Stimulated activated CD8-positive, alpha-beta memory T cell treated with anti-CD3 and anti-CD28 coated beads, Interleukin-7, amount 100 ng/mL, for 4 hours (primary cell): ENCODE measurements at places on chromosomes 7 and 10.

DNA sequence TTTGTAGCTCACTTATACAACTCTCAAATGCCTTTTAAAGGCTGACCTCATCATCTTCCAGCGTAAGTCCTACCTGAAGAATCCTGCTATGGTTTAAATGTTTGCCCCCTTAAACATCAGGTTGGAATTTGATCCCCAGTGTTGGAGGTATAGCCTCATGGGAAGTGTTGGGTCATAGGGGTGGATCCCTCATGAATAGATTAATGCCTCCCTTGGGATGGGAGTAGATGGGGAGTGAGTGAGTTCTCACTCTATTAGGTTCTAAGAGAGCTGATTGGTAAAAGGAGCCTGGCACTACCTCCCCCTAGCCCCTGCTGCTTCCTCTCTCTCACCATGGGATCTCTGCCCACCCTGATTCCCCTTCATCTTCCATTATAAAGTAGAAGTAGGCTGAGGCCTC is 285.6 kb downstream of the FZD1 start:
- no peak for DNase-seq

DNA sequence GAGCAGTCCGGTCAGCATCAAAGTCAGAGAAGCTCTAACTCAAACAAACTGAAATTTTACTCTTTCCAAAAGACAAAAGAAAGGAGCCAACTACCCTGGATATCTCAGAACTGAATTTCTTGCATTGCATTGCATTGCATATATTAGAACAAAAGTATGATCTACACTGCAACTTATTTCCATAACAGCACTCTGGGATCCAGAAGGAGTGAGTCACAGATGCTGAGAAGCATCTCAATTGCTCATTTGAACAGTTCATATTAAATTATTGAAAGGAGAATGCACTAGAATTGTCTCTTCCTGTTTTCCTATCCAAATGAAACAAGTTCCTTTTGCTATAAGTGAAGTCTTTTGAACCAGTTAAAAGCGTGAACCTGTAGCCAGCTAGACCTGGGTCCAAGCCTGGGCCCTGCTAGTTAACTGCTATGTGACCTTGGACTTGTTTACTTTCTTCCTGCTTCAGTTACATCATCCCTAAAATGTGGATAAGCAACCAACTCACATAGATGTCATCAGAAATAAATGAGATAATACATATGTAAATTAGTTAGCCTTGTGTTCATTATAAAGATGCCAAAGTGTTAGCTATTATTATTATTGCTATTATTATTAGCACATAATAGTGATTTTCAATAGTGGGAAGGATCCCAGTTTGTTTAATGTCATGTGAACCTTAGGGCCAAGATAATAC is 184.1 kb downstream of the CREB5 start:
- no peak for DNase-seq

DNA sequence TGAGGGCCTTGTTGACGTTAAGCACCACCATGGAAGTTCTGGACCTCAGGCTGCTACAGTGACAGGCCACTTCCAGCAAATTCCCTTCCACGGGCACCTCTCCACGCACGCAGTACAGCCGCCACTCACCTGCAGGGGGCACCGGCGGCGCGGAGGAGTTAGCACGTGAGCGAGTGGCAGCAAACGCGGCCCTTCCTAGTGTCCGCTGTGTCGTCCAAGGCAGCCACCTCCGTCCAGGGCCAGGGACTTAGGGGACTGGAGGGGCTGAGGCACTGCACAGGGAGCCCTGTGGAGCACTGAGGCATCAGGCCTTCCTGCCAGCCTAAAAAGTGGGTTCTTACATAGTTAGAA is 164.4 kb downstream of the SVIL start:
- DNase-seq = no peak

GRCh38 chr7:787332-788240 is 44.7 kb upstream of the SUN1 start:
- no peak for DNase-seq

DNA sequence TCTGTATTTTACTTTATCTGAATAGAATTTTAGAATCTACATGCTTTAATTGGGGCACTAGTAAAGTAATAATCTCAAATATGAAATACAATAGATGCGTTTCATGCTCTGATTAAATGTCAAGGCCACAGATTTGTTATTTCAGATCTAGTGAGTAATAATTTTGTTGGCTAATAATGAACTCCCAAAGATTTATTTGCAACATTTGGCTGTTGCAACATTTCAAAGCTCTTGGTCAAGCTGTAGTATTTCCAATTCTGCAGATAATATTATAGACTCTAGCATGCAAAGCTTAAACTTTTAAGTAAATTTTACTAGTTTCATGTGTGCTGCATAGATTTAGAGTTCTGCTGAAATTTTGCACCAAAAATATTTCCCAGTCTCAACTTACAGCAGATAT is 16.7 kb downstream of the LRRN3 start:
- DNase-seq = no peak

GRCh38 chr10:129023082-129023481 is 444.0 kb upstream of the MGMT start:
- no peak for DNase-seq

- no peak for DNase-seq
Measured at GRCh38 chr10:96153070-96153469, 23.0 kb downstream of the ZNF518A start.

- no peak for DNase-seq
Measured at GRCh38 chr7:67021260-67021659, 24.6 kb downstream of the TYW1 start.

DNA sequence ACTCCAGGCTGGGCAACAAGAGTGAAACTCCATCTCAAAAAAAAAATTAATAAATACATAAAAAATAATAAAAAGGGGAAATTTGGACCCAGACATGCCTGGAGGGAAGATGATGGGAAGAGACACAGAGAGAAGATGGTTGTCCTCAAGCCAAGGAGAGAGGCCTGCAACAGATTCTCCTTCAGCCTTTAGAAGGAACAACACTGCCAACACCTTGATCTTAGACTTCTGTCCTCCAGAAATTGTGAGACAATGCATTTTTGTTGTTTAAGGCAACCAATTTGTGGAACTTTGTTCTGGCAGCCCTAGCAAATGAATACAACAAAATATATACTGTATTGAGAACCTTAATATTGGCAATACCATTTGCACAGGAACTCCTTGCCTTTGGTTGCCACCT is 180.3 kb upstream of the TNS3 start:
- DNase-seq = no peak

GRCh38 chr7:100363098-100363497 is 5.2 kb downstream of the PILRB start:
- no peak for DNase-seq

- DNase-seq = no peak
Measured at GRCh38 chr10:33927347-33927746, 592.9 kb upstream of the NRP1 start.

DNA sequence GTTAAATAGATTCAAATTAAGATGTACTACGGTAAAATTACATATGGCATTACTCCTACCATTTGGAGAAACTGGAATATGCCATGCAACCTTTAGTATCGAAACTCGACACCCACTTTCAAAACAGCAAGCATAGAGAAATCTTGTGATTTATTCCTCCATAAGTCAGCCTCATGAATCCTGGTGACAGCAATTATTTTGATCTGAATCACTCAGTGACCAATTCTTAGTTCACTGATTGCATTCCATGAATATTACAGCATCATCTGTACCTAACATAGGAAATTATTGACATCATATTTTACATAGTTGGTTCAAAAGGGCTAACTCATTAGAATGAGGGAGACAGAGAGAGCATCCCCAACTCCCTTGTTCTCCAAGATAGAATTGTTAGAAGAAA is 89.6 kb downstream of the CACNB2 start:
- no peak for DNase-seq

GRCh38 chr10:80709866-80710265 is 172.2 kb downstream of the SH2D4B start:
- no peak for DNase-seq

DNA sequence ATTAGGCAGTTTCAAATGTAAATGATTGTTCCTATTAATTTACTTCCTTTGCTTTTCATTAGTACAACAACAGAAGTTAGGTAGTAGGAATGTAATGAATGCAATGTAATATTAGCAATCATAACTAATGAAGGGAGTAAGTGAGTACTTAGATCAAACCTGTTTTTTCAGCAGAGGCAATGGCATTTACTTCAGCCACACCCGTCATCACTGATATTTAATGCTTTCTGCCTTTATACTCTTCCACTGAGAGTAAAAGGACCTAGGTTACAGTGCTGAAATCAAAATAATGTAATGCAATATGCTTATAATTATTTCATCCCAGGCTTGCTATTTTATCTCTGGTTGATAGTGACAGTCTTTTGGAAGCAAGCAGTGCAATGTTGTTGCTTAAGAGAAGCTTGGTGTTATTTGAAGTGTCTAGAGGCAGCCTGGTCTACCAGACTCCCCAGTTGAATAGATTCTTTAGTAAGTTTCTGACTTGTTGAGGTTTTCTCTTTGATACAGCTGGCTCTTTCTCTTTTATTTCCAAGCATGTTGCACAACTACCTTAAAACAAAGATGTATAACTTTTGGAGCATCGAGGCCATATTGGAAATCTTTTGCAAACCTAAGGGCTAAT is 149.4 kb downstream of the RNLS start:
- no peak for DNase-seq

DNA sequence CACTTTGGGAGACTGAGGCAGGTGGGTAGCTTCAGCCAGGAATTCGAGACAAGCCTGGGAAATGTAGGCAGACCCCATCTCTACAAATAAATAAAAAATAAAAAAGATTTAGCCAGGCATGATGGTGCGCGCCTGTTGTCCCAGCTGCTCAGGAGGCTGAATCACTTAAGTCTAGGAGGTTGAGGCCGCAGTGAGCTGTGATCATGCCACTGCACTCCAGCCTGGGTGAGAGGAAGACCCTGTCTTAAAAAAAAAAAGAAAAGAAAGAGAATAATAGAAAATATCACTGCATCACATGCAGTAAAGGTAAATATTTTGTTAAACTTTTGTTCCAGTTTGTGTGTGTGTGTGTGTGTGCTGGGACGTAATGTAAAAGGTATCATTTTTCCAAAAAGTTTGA is 3.0 kb downstream of the STRIP2 start:
- no peak for DNase-seq

- DNase-seq = no peak
Measured at GRCh38 chr7:30896783-30897637, 14.6 kb upstream of the AQP1 start.

GRCh38 chr7:64558323-64558705 is 4.6 kb downstream of the ZNF680 start:
- DNase-seq = no peak

- DNase-seq = no peak
Measured at GRCh38 chr7:133602291-133602690, 349.4 kb downstream of the EXOC4 start.

DNA sequence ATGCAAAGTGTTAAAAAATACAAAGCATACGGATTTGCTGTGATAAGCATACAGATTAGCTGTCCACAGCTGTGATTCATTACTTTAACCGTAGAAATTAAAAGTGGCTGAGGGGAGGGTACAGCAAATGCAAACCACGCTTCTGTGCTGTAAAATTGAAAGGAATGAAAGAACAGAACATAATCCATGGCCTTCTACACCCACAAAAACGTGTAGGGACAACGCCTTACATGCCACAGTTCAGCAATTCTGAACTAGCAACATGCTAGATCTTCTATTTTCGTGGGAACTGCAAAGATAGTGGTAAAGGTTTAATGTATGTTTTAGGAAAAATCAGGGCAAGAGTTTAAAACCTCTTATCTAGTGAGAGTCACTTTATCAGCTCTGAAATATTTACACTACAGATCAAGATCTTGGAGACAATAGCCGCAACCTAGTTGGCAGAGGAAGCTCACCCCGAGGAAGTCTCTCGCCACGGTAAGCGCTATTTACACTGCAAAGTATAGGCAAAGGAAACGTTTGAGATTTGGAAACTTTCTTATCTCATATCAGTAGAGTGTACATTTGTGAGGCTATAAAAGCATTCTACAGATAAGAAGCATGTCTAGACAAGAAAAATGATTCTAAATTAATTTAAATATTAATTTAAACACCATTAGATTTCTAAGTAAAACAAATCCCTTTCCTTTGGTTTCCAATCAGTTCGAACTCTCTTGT is 193.6 kb downstream of the MLLT10 start:
- no peak for DNase-seq

DNA sequence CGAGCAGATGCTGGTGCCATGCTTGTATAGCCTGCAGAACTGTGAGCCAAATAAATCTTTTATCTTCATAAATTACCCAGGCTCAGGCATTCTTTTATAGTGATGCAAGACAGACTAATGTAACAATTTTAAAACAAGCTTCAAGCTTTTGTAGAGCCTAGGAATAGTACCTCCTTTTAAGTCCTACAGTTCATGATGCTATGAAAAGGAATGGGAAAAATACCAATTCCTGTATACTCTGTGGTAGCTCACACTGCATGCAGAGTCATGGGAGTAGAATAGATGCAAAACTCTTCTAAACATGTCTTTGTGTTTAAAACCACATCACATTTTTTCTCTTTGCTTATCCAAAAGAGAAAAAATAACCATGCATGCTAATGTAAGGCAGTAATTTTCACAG is 66.6 kb upstream of the WNT16 start:
- no peak for DNase-seq

GRCh38 chr10:125096371-125096770 is 64.0 kb downstream of the CTBP2 start:
- no peak for DNase-seq

- no peak for DNase-seq
Measured at GRCh38 chr10:112532189-112532588, 85.2 kb downstream of the VTI1A start.
